ENCODE measurements at places on chromosomes 6 and 20.

GRCh38 chr6:34556031-34556471 lies at the start of gene SPDEF:
Gene SPDEF, minus strand, starts transcription at chr6:34556329. Its CDS starts 11,874 bp downstream, at chr6:34544455.
- peaks cover 4% of the 10 kb centered on the region for H3K4me1 ChIP-seq
- no peak within 1 kb of the TSS for H3K4me3 ChIP-seq
- no peak within 1 kb of the TSS for H3K27ac ChIP-seq
- H3K36me3 ChIP-seq = no peaks in the 10 kb centered on the region

DNA sequence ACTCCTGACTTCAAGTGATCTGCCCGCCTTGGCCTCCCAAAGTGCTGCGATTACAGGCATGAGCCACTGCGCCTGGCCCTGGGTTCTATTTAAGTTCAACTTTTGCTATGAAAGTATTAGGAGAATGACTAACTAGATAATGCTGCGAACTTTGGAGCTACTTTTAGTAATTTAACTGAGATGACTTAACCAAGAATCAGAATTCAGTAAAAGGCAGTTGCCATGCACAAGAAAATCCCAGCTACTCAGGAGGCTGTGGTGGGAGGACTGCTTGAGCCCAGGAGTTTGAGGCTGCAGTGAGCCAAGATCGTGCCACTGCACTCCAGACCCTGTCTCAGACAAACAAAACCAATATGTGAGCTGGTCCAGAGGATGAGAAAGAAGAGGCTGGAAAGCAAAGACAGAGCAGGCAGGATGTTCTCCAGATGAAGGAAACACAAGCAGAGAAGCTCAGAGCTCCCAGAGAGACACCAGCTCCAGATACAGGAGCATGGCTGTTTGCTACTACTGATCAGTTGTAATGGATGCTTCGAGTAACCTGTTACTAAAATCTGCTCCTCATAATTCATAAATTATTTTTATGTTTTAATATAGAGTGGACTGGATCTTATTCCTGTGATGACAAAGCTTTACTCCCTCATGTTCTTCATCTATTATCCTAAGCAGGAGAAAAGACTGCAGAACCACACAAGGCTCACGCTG lies 23.9 kb downstream of the ZNF217 start:
- H3K27me3 ChIP-seq = no peaks in the 10 kb centered on the region
- no peak for DNase-seq
- peaks cover 51% of the 10 kb centered on the region for H3K36me3 ChIP-seq
- H3K4me1 ChIP-seq = peaks cover 12% of the 10 kb centered on the region

GRCh38 chr6:119957195-119957594 lies 607.6 kb upstream of the MAN1A1 start:
- no peak overlapping the region for H3K27ac ChIP-seq
- H3K4me1 ChIP-seq = no peaks in the 10 kb centered on the region
- no peaks in the 10 kb centered on the region for H3K36me3 ChIP-seq
- no peak for DNase-seq
- H3K27me3 ChIP-seq = no peaks in the 10 kb centered on the region

DNA sequence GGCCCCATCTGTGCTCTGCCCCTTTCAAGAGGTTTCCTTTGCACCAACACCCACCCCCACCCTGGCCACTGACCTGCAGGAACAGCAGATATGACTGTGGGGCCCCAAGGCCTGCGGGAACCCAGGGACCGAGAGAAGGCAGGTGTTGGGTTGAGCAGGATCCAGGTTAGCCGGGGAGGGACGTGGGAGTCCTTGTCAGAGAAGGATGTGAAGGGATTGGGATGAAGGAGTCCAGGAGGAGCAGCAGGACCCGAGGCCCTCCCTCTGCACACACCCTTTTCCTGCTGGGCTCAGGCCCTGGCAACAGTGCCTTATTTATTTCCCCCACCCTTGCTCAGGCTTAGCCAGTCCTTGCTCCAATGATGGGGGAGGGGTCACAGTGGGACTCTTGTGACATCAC lies 193.0 kb upstream of the PROKR2 start:
- H3K27me3 ChIP-seq = no peaks in the 10 kb centered on the region
- no peaks in the 10 kb centered on the region for H3K36me3 ChIP-seq
- no peaks in the 10 kb centered on the region for H3K4me1 ChIP-seq
- DNase-seq = no peak
- H3K27ac ChIP-seq = no peak overlapping the region

- no peaks in the 10 kb centered on the region for H3K36me3 ChIP-seq
- no peaks in the 10 kb centered on the region for H3K4me1 ChIP-seq
- H3K27ac ChIP-seq = no peak overlapping the region
- no peak overlapping the region for H3K4me3 ChIP-seq
These were observed 46.9 kb downstream of the LYRM4 start for GRCh38 chr6:5213836-5214235.

DNA sequence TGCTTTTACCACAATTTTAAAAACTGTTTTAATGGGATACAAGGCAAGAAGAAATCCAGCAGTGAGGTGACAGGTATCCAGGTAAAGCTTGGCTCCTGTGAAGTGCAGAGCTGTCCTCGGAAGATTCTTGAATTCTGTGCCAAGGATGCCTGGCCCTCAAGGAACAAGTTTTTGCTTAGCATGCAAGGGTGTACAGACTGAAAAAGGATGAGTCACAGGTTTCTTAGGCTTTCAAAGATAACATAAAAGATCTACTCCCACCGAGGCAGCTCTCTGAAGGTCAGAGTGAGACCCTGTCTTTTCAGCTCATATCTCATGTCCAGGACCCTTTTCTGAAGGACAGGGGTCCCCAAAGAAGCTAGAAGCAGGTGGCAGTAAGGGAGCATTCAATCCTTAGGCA lies 83.3 kb downstream of the CHD6 start:
- no peak overlapping the region for H3K4me3 ChIP-seq
- peaks cover 9% of the 10 kb centered on the region for H3K4me1 ChIP-seq
- no peak overlapping the region for H3K27ac ChIP-seq
- no peak for DNase-seq
- no peaks in the 10 kb centered on the region for H3K27me3 ChIP-seq

- H3K36me3 ChIP-seq = no peaks in the 10 kb centered on the region
- no peaks in the 10 kb centered on the region for H3K27me3 ChIP-seq
- no peak overlapping the region for H3K27ac ChIP-seq
- no peaks in the 10 kb centered on the region for H3K4me1 ChIP-seq
- DNase-seq = no peak
- no peak overlapping the region for H3K4me3 ChIP-seq
These were observed 382.9 kb downstream of the PRKN start for GRCh38 chr6:162344646-162345010.

DNA sequence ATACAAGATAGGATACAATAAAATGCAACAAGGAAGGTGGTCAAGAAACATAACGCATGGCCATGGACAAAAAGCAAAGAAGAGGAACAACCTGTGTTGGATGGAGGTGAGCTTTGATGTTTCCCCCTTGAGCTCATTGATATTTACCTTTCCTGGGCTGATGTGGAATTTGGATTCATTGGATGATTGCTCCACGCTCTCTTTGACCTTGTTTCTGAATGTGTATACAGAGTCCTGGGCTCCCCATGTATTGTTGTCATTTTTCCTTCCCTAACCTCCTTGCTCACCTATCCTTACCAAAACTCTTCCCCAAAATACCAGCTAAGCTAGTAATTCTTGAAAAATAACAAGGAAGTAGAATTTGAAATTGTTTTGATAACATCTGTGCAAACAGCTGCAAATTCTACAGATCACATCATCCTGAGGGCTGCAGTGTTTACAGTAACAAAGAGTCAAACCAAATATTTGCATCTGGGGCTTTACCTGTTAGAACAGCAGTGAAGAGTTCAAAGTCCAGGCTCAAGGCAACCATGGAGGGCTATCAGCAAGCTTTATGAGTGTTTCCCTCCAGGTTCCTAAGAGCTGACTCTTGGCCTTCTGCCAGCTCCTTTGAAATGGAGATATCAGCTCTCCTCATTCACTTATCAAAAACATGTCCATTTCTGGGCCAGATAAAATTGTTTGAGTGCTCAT lies 214.3 kb upstream of the MARCKS start:
- H3K4me1 ChIP-seq = peaks cover 52% of the 10 kb centered on the region
- no peaks in the 10 kb centered on the region for H3K27me3 ChIP-seq
- H3K4me3 ChIP-seq = no peak overlapping the region
- DNase-seq = no peak
- H3K36me3 ChIP-seq = no peaks in the 10 kb centered on the region

DNA sequence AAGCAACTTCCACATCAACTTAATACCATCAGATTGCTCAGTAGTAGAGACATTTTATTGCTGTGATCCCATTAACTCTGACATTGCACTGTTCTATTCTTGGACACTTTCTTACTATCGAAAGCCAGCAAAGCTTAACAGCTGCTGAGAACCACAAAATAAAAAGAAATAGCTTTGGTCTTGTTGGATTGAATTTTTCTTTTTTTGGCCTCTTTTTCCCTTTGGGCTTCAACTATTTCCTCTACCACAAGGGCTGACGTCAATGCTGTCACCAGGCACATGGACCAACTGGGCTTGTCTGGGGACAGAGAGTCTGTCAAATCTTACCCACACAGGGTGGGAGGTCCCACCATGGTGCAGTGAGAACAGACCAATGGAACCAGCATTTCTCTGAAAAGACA lies 63.4 kb upstream of the ENPP5 start:
- H3K4me1 ChIP-seq = no peaks in the 10 kb centered on the region
- no peak for DNase-seq
- no peak overlapping the region for H3K4me3 ChIP-seq
- no peaks in the 10 kb centered on the region for H3K27me3 ChIP-seq
- no peaks in the 10 kb centered on the region for H3K36me3 ChIP-seq

DNA sequence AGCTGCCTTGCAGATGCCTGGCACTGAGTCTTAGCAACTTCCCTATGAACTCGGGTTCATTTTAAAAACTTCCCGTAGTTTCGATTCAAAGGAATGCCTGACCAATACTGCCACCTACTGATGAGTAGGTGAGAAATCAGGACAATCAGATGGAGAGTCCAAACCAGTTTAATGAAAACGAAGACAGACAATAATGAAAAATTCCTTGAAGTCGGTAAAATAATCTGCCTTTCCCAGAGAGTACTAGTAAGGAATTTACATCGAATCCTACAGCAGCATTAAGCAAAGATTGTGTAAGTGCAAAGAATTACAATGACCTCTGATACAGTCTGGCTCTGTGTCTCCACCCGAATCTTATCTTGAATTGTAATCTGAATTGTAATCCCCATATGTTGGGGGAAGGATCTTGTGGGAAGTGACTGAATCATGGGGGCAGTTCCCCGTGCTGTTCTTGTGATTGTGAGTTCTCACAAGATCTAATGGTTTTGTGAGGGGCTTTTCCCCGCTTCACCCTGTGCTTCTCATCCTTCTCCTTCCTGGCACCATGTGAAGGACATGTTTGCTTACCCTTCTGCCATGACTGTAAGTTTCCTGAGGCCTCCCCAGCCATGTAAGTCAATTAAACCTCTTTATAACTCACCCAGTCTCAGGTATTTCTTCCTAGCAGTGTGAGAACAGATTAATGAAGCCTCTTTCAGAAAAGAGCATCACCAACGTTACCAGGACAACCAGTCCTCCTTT lies 134.4 kb downstream of the ARHGAP18 start:
- peak overlapping the region; percentile 50 for H3K4me3 ChIP-seq
- H3K27ac ChIP-seq = no peak overlapping the region
- no peaks in the 10 kb centered on the region for H3K4me1 ChIP-seq
- no peaks in the 10 kb centered on the region for H3K27me3 ChIP-seq
- H3K36me3 ChIP-seq = no peaks in the 10 kb centered on the region
- DNase-seq = no peak

DNA sequence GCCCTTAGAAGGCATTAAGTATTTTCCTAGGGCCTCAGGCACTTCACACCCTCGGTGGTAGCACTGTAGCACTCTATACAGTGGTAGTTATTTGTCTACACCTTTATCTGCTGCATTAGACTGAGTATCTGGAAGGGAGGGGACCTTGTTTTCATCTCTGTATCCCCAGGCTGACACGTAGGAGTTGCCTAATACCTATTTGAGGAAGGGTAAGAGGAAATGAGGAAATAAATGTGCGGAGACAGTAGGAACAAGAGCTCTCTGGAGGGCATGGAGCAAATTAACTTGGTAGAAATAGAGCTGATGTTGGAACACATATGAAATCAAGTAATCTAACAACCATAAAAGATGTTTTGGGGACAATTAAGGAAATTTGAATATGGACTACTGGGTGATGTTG lies 3.9 kb downstream of the CNPY3 start:
- no peaks in the 10 kb centered on the region for H3K27me3 ChIP-seq
- peaks cover 19% of the 10 kb centered on the region for H3K36me3 ChIP-seq
- peaks cover 8% of the 10 kb centered on the region for H3K4me1 ChIP-seq
- DNase-seq = no peak
- no peak overlapping the region for H3K27ac ChIP-seq
